ENCODE measurements at places on chromosomes 12 and 14.

- DNase-seq, result no peak
These were observed 55.8 kb downstream of the TBX3 start for GRCh38 chr12:114628199-114628598.

DNA sequence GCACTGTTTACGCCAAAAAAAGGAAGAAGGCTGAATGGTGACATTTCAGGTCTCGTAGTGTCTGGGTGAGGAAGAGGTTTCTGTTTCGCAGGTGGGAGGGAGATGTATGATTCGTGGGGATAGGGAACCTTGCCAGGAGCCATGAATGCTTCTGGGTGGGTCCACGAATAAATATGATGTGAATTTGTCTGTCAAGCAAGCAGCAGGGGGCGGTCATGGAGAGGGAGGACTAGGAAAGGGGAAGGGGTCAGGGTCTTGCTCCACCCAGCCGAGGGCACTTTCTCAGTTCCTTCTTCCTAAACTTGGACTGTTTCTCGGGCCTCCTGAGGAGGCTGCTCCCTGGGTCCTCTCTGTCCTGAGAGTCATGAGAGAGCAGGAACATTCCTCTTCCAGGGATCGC, 72.5 kb downstream of the LGMN start:
- no peak for DNase-seq

DNA sequence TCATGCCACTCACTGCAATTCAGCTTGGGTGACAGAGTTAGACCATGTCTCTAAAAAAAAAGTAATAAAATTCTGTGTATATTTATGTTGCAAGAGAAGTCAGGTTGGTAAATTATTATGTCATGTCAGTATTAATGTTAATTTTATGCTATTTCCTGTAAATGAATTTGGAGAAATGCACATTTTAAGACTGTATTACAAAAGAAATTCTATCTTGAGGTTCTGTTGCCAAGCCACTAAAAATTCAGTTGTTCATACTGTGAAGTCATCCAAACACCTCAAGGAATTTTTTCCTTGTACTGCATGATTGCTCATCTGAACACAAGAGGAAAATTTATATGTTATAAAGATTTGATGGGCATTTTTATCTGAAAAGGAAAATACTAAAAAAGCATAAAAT, 23.3 kb upstream of the HMGA2 start:
- DNase-seq, result no peak

DNA sequence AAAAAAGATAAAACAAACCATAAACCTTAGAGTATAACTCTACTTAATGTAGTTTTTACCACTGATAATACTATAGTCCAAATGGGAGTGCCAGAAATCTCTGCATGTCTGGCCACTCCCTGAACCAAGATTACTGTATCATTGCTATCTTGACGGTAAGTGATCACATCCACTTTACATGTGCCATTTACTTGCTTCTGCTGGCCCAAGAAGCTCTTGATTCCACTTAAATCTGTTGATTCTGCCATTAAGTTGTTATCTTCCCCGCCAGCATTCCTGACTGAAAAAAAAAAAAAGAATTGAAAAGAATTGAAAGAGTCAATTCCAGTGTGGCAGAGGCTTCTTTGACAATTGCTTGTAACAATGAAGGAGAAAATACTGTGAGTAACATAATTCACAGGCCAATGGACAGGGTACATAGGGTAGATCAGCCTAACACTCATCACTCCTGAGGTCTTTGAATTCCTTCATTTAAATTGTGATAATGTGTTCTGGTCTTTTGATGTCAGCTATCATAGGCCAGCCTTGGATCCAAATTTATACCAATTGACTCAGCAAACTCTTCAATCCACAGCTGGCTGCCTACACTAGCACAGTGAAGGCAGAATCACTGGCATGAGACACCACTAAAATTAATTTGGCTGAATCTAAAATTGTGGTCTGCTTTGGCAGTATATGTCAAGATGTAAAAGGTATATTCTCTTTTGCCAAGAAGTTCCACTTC, 665.2 kb upstream of the FLRT2 start:
- no peak for DNase-seq

GRCh38 chr14:73325630-73326299, 88.5 kb downstream of the PAPLN start:
- DNase-seq, result no peak

- no peak for DNase-seq
These were observed 169.0 kb upstream of the RTL1 start for GRCh38 chr14:101072531-101072930.

GRCh38 chr14:31418440-31418839, 1.9 kb downstream of the HEATR5A start:
- DNase-seq, result no peak

DNA sequence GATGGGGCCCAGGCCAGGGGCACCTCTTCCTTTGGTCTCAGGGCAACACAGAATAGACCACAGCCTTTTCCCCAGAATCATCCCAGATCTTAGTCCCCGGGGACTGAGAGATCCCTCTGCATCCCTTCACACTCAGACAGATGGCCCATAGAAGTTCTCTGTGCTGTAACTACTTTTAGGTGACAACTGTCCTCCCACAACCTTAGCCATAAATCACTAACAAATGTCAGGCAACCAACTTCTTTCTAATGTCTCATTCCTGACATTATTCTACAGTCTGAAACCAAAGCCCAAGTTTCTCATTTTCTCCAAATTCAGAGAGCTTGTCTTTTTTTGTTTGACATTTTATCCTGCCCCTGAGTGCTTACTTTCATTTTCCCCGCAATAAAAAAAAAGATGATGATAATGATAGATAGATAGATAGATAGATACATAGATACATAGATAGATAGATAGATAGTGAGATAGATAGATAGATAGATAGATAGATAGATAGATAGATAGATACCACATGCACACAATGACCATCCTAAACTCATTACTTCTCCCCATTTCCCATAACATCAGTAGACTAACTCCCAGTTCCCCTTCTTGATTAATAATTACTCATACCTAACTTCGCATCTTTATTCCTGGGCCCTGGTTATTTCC, 28.6 kb downstream of the DUSP6 start:
- no peak for DNase-seq

Data from erythroblast (primary cell).